Thoracic aorta (tissue), 2 donors: ENCODE measurements at places on chromosomes 2 and 18. TPM values are rescaled to one million over a fixed set of nuclear protein-coding genes. Genes with fewer than 3 reads are reported as not detected.

DNA sequence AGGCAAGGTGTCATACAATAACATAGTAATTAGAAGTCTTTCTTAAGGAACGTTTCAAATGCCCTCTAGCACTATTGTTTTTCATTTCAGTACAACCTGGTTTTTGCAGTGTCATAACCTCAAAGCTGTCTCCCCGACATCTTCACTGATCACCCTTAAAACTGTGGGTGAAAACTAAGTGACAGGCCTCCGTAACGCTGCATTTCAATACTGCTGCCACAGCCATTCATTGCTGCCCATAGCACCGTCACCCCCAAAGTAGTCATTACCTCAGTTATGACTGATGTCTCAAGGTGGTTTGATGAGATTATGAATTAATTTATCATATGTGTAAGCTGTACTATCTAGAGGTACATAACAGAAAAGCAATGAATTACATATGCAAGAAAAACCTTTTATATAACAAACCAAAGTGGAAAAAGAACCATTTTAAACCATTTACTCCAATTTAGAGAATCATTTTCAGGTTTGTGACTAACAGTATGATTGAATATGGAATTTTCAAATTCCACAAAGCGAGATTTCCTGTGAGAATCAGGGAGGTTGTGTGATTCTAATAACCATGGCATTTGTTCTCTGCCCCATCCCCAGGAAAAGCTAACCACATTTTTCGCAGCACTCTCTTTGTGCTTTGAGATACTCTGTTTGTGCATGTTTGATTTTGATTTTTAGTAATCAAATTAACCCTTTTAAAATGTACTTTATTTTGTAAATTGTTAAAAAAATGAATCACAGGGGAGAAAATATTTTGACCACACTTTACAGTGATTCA is 263.0 kb downstream of the PTGR3 start:
- no peak for DNase-seq
- no peaks in the 10 kb centered on the region for H3K36me3 ChIP-seq
- H3K4me1 ChIP-seq: peaks cover 10% of the 10 kb centered on the region
- no peaks in the 10 kb centered on the region for H3K27me3 ChIP-seq
- no peak overlapping the region for H3K4me3 ChIP-seq

The DSEL gene
- total RNA-seq: 34.1 TPM

The SH2D6 gene
- total RNA-seq: not detected

GRCh38 chr2:85999061-85999831 is 106.4 kb downstream of the POLR1A start:
- peaks cover 61% of the 10 kb centered on the region for H3K4me1 ChIP-seq
- peak overlapping the region; percentile 92 for H3K27ac ChIP-seq
- H3K4me3 ChIP-seq: peak overlapping the region; percentile 52
- DNase-seq: no peak
- H3K27me3 ChIP-seq: no peaks in the 10 kb centered on the region

The MGAT4A gene
- 44.0 TPM for total RNA-seq

The MAP3K2 gene
- 107 TPM for total RNA-seq

DNA sequence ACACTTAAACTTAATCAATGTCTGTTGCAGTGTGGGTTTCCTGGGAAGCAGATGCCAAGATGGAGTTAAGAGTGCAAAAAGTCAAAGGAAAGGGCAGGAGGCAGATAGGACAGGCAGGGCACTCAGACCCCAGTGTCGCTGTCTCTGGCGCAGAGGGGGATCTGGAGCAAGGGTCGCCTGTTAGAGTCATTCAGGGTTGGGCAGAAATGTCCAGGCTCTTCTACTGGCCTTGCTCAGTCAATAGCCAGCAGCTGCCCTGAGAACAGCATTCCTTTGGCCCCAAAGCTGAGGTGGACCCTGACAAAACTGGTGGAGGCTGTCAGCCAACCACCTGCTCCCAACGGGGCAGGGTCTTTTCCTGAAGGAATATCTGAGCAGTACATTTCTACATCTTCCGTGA is 97.1 kb upstream of the SLC66A3 start:
- no peaks in the 10 kb centered on the region for H3K36me3 ChIP-seq
- H3K4me3 ChIP-seq: no peak overlapping the region
- DNase-seq: no peak
- H3K27me3 ChIP-seq: no peaks in the 10 kb centered on the region

DNA sequence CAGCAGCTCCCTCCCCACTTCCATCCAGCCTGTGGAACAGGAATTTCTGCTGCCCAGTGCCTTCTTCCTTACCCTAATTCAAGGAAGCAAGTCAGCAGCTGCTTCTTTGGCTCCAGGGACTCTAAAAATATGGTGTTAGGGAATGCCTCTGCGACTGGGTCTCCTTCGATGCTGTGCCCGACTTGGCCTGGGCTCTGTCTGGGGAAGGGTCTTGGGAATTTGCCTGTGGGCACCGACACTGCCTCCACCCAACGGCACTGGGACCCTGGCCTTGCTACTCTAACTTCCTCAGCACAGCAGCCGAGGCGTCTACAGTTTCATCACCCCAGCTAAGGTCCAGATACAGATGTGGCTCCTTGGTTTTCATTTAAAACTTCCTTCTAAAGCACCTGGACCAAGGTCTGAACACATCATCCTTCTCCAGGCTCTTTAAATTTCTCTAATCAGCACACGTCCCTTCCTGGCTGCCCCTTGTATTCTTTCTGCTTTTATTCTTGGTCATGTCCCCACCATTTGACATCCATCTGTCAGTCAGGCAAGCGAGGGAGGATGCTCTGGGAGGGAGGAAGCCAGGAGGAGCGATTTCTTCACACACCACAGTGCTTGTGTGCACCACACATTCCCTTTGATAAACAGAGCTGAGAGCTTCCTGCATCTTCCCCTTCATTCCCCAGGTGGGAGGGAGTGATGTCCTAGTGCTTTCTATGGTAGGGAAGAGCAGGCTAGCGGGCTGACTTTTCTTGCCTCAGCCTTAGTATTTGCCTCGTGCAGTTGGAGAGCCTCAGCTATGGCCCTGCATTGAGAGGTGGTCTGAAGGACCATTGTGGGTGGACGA is 6.8 kb downstream of the LBH start:
- H3K36me3 ChIP-seq: peaks cover 4% of the 10 kb centered on the region
- no peak for DNase-seq
- H3K4me3 ChIP-seq: peak overlapping the region; percentile 99
- H3K27me3 ChIP-seq: no peaks in the 10 kb centered on the region

The TUBB8B gene
- total RNA-seq: not detected

DNA sequence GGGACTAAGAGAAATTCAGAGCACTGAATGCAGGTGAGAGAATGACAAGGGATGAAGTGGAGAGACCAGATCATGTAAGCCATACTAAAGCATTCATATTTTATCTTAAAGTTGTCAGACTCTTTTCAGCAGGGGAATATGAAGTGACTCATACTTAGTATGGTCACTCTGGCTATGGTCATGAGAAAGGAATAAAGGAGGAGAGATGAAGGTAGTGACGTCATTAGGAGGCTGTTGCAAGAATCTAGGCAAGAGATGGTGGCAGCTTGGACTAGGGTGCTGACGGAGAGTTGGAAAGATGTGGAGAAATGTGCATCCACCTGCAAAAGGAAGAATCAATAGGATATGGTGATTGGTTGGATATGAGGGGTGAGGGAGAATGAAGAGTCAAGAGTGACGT is 203.2 kb upstream of the ACVR2A start:
- no peaks in the 10 kb centered on the region for H3K27me3 ChIP-seq
- H3K4me3 ChIP-seq: no peak overlapping the region

GRCh38 chr2:23745726-23746105 is 181.2 kb downstream of the ATAD2B start:
- DNase-seq: no peak
- no peak overlapping the region for H3K4me3 ChIP-seq
- H3K27ac ChIP-seq: no peak overlapping the region
- H3K36me3 ChIP-seq: no peaks in the 10 kb centered on the region
- H3K27me3 ChIP-seq: no peaks in the 10 kb centered on the region

DNA sequence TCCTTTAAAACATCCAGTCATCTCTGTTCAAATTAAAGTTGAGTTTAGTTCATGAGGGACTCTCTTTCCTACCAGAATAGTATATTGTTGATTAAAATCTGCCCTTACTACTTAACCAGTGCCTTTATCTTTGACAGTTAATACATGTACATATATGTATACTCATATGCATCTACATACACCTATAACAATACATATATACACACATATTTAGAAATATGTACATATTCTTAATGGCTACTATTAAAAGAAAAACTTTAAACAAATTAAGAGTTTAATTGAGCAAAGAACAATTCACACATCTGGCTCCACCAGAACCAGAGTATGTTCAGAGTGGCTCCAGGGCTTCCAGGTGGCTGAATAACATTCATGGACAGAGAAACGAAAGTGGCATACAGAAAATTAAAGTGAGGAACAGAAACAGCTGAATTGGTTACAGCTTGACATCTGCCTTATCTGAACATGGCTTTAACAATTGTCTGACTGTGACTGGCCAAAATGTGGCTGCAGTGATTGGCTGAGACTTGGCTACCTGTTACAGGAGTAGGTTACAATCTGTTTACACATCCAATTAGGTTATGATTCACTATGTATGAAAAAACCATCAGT is 38.8 kb downstream of the ZNF519 start:
- DNase-seq: no peak
- H3K27me3 ChIP-seq: no peaks in the 10 kb centered on the region
- no peak overlapping the region for H3K27ac ChIP-seq

The UGT1A7 gene
- total RNA-seq: not detected

DNA sequence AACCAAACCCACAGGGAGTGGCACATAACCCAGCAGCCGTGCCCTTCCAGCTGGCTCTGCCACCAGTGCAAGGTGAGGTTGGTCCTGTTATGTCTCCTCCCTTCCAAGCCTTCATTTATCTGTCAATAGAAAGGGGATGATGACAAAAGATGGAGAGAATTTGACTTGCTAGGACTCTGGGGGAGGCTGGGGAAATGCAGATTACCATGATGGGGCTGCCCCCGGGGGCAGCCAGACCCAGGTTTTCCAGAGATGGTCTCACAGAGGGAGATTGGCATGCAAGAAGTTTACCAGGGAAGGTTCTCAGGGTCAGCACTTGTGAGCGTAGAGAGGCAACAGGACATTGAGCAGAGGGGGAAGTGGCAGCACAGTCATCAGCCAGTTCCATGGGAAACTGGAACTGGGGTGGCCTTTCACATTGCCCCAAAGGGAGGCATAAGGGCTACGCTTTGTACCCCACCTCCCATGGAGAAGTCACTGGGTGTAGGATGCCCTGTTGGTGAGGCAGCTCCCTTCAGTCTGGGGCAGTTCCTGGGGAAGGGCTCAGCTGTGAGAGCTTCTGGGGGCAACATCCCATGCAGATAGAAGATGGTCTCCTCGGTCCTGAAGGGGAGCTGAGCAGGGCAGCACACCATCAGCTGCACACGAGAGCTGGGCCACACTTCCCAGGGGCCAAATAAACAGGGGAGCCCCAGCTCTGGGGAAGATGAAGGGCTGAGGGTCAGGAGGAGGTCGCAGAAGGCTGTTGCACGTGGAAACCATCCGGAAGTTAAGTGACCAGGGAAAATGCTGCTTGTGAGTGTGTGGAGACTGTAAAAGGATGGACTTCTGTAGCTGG is 117.8 kb upstream of the EPC2 start:
- H3K36me3 ChIP-seq: no peaks in the 10 kb centered on the region
- H3K4me3 ChIP-seq: no peak overlapping the region
- no peak overlapping the region for H3K27ac ChIP-seq
- no peaks in the 10 kb centered on the region for H3K4me1 ChIP-seq
- H3K27me3 ChIP-seq: no peaks in the 10 kb centered on the region
- DNase-seq: no peak

The MAP3K19 gene
- total RNA-seq: not detected

- peak overlapping the region; percentile 99 for H3K4me3 ChIP-seq
- H3K27ac ChIP-seq: peak overlapping the region; percentile 98
- H3K36me3 ChIP-seq: peaks cover 16% of the 10 kb centered on the region
- no peak for DNase-seq
- H3K4me1 ChIP-seq: peaks cover 33% of the 10 kb centered on the region
These were observed 694 bp downstream of the UNC50 start for GRCh38 chr2:98608962-98609604.
